ENCODE measurements at places on chromosomes 4 and X. TPM values are rescaled to one million over a fixed set of nuclear protein-coding genes. Genes with fewer than 3 reads are reported as not detected.
A peak's percentile ranks its signal among the peaks of the same experiment; 100 is the strongest.

Gene HDAC8
- 16.7 TPM for total RNA-seq

Gene ACOX3
- 24.4 TPM for total RNA-seq

Gene GPRIN3
- total RNA-seq: 0.44 TPM

Gene HPGD
- total RNA-seq: 6.2 TPM

Gene ZCCHC4
- total RNA-seq: 14.6 TPM

Gene MCF2
- total RNA-seq: 2.3 TPM

Gene BANK1
- total RNA-seq: not detected

Gene MAGEB2
- total RNA-seq: 0.35 TPM

GRCh38 chrX:75303795-75304194 is 29.9 kb downstream of the UPRT start:
- DNase-seq: no peak

GRCh38 chr4:138500869-138501268 is 258.7 kb upstream of the SLC7A11 start:
- DNase-seq: no peak

DNA sequence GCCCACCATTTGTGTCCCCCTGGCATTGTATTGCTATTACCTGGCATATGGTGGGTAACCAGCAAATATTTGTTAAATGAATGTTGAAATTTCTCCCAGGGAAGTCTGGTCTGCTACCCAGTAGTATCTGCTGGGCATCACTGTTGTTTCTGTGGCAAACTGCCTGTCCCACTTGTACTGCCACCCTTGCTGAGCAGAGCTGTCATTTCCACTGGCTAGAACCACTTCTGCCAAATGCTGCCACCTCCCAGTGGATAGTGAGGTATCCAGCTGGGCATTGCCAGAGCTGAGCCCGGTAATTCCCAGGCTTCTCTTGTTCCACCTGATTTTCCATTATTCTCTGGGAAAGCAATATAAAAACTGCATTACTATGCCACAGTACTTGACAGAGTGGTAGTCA is 186.7 kb upstream of the NOCT start:
- no peak for DNase-seq

- DNase-seq: no peak
These were observed 1738.8 kb upstream of the IGFBP7 start for GRCh38 chr4:58849026-58849425.

GRCh38 chr4:139083607-139083955 is 68.0 kb downstream of the NOCT start:
- peak; percentile 78 for DNase-seq

DNA sequence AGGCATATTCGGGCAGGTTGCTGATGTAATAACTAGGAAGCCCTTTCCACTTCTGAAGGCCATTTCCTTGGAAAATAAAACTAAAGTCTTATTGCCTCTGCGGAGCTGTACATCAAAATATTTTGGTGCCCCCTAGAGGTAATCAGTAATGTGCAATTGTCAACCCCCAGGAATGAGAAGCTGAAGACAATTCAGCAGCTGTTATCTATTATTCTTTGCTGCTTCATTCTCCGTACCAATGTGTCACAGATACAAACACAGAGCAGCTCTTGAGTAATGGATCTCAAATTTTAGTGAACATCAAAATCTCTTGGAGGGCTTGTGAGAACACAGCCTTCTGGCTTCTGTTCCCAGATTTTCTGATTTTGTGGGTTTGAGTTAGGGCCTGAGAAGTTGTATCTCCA is 3.5 kb upstream of the SLIT2 start:
- peak; percentile 29 for DNase-seq

DNA sequence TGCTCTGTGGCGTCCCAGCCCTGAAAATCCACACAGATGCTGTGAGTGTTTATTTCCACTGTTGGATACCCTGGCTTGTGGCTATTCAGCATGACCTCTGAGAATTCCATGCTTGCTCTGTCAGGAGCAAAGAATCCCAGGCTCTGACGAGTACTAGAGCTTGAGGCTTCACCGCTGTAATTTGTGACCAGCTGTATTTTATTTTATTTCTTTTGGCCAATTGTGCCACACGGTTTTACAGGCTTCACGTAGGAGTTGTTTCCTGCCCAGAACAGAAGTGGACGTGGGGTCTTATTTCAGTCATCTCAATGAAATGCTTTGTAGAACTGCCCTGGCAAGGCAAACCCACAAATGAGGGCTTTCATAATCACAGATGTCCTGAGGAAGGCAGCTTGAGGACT is 69.4 kb upstream of the CLDN34 start:
- no peak for DNase-seq

DNA sequence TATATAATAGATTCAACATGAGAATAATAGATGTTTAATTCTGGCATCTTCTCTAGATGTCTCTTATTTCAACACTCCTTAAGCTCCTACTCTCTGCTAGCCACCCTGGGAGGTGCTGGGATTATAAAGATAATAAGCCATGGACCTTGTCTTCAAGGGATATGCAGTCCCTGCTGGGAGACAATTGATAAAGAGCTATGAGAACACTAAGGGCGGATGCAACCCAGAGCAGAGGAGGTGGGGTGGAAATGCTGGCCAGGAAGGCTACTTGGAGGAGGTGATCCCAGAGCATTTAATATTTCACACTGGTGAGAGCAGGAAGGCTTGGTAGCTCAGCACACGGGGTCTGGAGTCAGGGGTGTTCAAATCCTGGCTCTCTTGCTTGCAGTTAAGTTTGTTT is 18.3 kb upstream of the PGRMC2 start:
- DNase-seq: no peak

DNA sequence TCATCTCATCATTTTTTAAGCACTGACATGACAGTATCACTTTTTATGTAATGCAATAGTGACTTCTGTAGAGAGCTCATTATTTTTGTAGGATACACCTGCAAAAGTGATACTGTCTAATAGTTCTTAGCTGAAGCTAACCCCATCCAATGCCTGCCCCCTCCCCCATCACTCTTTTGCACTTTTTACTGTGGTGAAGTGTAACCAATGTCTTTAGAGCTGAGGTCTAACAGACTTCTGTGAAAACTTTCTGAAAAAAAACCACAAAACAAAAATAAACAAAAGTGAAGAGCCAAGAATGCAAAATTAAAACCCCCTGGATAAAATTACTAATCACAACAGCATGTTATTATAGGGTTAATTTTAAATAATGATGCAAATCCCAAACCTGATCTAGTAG is 301.1 kb downstream of the ANK2 start:
- no peak for DNase-seq

DNA sequence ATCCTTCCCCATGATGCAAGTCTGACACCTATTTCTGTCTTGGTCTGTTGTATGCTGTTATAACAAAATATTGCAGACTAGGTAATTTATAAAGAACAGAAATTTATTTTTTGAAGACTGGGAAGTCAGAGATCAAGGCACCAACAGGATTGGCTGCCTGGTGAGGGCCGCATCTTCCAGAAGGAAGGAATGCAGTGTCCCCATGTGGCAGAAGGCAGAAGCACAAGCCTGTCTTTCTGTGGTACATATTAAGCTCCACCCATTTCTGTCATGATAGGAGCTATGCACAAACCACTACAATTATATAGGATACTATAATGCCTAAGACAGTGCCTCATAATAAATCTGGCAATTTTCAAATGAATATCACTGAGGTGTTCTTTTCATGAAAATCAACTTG is 502.3 kb upstream of the DIAPH2 start:
- peak; percentile 7 for DNase-seq

DNA sequence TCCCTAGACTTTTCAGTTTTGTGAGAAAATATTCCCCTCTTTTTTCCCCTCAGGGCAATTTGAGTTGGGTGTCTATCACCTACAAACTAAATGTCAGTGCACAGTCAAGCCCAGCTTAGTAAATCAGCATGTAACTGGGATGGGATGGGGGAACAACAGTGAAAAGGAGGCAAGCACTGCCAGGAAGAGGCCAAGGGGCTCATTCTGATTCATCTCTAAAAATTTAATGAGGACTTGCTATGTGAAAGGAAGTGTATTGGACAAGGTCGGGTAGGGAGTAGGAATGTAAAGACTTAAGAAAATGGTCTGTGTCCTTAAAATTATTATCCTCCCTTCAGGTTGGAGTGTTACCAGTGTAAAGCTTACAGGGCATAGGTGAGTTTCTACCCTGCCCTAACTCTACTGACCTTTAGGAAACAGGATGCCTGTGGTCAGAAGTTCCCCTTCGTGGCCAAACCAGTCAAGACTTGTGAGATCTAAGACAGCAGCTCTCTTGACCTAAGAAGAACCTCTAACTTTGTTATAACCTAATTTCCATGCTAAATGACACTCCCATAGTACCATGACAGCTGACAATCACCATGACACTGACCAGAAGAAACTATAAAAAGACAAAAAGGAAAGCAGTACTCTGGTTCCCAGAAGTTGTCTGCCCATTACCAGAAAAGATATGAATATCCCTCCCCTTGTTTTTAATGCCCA is 194.4 kb upstream of the LDB2 start:
- DNase-seq: no peak

- no peak for DNase-seq
These were observed 29.2 kb downstream of the HTT-AS start for GRCh38 chr4:3044870-3045819.

GRCh38 chr4:38983291-38983690 is 48.9 kb downstream of the TMEM156 start:
- DNase-seq: no peak

DNA sequence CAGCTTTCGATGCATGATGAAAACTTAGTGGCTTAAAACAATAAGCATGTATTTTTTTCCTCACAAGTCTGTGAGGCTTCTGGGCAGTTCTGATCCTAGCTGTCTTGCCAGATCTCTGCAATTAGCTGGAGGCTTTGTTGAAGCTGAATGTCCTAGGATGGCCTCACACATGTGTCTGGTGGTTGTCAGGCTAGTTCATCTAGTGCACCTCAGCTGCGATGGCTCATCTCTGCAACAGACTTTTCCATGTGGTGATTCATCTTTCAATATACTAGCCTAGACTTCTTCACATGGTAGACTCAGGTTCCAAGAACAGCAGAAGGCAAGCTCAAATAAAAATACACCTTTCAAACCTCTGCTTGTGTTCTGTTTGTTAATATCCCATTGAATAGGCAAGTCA is 66.5 kb upstream of the IL1RAPL1 start:
- DNase-seq: no peak

DNA sequence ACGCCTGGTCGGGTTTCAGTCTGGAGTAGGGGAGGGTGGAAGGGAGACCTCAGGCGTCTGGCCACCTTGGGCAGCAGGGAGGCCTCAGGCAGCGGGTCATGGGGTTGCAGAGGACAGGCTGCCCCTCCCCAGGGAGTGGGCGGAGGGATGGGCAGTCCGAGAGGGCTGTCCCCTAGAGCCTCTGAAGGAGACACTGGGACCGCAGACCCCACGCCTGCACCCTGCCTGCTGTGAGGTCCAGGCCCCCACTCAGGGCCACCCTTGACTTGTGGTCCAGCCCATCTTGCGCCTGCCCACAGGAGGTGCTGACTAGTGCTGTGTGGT is 16.5 kb downstream of the FGFRL1 start:
- DNase-seq: no peak

- no peak for DNase-seq
These were observed 129.9 kb upstream of the ADGRL3 start for GRCh38 chr4:61070269-61070668.

GRCh38 chr4:70225824-70226223 is at the start of gene FDCSP:
TSS of gene FDCSP (plus strand) at chr4:70226124. CDS start at chr4:70231195, 5,071 bp downstream.
- no peak for DNase-seq

DNA sequence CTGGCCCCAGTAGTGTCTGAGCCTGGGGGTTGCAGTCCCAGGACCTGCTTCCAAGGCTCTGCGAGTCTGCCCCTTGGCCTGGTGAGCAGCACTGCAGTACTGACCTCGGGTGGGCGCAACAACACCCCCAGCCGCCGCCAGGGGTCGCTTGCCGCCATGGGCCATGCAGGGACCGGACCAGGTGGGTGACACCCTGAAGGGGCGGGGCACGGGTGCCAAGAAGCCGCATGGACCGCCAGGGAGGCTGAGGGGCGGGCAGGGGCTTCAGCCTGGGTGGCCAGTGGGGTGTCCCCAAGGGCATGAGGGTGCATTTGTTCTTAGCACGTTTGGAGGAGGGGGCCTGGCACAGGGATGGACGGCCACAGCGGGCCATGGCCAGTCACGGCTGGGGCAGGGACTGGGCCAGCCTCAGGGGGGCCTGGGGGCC is 25.0 kb downstream of the TACC3 start:
- DNase-seq: peak; percentile 99

GRCh38 chr4:95386410-95386809 is 162.4 kb downstream of the UNC5C start:
- DNase-seq: peak; percentile 2

DNA sequence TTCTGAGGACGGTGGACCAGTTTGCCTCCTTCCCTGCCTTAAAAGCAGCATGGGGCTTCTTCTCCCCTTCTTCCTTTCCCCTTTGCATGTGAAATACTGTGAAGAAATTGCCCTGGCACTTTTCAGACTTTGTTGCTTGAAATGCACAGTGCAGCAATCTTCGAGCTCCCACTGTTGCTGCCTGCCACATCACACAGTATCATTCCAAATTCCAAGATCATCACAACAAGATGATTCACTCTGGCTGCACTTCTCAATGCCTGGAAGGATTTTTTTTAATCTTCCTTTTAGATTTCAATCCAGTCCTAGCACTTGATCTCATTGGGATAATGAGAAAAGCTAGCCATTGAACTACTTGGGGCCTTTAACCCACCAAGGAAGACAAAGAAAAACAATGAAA is 255.3 kb downstream of the RAPGEF2 start:
- DNase-seq: no peak

GRCh38 chr4:2947926-2948325 is 15.3 kb downstream of the NOP14 start:
- DNase-seq: no peak

- no peak for DNase-seq
These were observed 224.7 kb downstream of the MID1 start for GRCh38 chrX:10395643-10396042.

DNA sequence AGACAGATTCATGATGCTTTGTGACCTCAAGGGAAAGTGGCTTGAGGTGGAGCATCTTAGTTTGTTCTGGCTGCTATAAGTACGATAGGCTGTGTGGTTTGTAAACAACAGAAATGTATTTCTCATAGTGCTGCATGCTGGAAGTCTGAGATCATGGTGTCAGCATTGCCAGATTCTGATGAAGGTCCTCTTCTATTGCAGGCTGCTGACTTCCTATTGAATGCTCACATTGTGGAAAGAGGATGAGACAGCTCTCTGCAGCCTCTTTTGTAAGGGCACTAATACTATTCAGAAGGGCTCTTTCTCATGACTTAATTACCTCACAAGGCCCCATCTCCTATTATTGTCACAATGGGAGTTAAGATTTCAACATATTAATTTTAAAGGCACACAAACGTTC is 1674.0 kb upstream of the PCDH7 start:
- no peak for DNase-seq

Measured in H7 (cell line).